ENCODE measurements at places on chromosomes 11 and 22. TPM values are rescaled to one million over a fixed set of nuclear protein-coding genes. Genes with fewer than 3 reads are reported as not detected.
A peak's percentile ranks its signal among the peaks of the same experiment; 100 is the strongest.

OR6T1 gene
- not detected for total RNA-seq

OAF gene
- total RNA-seq = 53.7 TPM

SCUBE2 gene
- total RNA-seq = 6.6 TPM

CARD18 gene
- not detected for total RNA-seq

RTCB gene
- total RNA-seq = 64.3 TPM

PANX2 gene
- 3.1 TPM for total RNA-seq

OR5A1 gene
- not detected for total RNA-seq

HBD gene
- total RNA-seq = not detected

DNA sequence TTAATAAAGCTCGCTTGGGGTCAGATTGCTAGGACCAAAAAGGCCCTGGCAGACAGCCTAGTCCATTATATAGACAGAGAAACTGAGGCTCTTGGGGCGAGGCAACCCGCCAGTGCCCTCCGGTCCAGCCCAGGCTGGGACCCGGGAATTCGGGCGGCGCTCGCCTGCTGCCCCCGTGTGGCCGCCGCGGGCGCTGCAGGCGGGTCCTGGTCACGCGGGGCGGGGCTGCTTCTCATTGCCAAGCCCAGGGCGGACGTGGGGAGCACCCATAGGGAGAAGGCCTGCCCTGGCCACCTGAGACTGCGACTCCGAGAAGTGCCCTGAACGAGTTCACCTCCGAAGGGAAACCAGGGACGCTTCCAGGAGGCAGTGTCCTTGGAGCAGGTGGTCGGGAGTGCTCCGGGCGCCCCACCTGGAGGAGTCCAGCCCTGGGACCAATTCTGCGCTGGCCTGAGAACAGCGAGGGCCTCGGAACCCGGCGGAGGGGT lies 36.0 kb upstream of the CSNK1E start:
- DNase-seq = peak; percentile 71

DNA sequence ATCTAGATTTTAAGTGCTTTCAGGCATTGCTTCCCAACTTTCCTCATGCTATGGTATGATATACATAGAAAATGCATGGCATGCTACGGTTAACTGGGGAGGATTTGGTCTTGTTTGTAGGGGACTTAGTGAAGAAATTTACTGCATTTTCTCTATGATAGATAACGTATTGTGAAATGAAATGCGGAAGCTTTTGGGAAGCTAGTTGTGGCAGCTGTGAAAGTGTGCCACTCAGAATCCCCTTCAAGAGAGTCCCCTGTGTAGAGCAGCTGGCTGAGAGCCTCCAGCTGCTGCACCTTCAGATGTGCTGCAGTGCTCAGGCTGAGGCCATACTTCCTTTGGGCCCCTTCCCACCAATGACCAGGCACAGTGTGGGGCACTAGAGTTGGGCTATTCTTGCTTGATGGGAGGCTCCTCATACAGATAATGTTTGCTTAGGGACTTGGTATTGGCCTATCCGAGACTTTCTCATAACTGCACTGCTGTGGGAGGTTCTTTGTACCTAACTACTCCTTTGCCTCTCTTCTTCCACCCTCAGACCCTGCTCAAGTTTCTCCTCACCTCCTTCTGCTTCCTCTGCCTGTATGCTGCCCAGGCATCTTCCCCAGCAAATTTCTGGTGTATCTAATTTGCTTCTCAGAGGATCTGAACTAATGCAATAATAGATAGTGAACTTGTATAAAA lies 67.3 kb downstream of the HIPK3 start:
- DNase-seq = no peak

GRCh38 chr11:21625982-21626381 lies 566.9 kb upstream of the ANO5 start:
- no peak for DNase-seq

DNA sequence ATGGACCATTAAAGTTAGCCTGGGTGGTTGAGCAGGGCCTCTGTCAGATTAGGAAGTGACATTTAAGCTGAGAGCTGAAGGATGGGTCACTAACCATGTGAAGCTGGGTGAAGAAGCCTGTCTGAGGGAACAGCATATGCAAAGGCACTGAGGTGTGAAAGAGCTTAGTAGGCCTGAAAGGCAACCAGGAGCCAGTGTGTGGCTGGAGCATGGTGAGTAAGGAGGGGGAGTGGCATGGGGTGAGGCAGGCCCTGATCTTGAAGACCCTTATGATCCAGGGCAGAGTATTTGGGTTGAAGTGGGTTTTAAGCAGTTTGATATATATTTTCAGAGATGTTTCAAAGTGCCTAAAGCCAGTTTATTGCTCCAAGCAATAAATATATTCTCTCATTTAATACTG lies 48.8 kb downstream of the PARVA start:
- DNase-seq = no peak

DNA sequence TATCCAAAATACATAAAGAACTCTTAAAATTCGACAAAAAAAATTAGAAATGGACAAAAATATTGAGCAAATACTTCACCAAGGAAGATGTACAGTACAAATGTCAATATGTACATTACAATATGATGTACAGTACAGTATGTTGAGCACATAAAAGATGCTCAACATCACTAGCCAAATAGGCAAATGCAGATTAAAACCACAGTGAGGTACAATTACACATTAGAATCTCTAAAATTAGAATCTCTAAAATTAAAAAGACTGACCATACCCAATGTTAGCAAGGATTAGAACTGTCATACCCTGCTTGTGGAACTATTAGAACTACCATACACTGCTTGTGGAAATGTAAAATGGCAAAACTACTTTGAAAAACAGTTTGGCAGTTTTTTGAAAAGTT lies 78.7 kb upstream of the TSPAN18 start:
- DNase-seq = no peak

GRCh38 chr11:92848578-92848977 lies 120.9 kb upstream of the MTNR1B start:
- no peak for DNase-seq

DNA sequence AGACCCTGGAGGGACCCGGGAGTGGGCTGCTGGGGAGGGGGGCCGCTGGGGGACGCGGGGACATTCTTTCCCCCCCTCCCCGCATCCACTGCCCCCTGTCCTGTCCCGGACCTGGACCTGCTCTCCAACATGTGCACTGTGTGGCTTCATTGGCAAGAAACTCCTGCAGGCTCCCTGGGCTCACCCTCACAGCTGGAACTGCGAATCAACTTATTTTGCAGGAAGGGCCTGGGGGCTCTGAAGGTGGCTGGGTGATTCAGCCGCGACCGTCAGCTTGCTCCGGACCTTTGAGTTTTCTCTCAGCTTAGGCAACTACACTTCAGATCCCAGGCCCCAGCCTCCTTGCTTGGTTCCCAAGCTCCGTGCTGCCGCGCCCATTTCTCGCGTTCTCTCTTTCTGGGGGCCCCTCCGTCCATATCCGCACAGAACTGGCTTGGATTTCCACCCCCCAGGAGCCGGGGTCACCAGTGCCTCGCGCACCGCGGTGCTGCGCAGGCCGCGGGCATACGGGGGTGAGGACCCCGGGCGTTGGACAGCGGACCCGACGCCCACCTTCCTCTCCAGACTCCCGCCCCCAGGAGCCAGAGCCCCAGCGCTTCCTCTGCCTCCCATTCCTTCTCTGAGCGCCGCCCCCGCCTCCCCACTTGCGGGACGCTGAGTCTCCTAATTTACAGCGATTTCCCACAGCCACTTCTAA lies 471 bp upstream of the AHNAK start:
- no peak for DNase-seq

DNA sequence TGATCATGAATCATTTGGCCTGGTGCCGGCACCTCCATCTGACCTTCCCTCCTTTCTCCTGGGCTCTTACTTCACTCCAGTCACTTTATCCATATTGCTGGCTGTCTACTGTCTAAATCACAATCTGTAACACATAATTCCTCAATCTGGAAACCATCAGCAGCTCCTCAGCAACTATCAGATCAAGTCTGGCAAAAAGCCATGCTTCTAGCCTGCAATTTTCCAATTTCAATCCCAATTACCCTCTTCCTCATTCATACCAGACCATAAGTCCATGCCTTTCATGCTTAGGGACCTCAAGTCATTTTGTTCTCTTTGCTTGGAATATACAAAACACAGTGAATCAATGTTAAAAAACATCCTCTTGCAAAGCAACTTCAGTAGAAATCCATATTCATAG lies 882.8 kb upstream of the ANO3 start:
- DNase-seq = no peak

DNA sequence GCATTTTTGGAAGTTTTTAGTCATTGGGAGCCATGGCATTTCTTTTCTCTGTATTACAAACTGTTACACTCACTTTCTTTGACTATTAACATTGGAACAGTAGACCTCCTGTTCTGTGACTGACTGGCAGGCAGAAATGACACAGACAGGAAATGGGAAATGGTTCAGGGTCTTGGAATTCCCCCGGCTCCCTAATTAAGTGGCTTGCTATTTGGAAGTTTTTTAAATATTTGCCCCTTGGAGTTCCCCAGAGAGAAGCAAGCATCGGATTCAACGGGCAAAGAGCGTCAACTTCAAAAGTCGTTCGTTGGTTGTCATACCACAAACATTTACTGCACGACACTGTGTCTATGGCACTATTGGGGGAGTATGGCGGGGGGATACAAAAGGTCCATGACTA lies 1.1 kb upstream of the BIRC2 start:
- DNase-seq = no peak
